RPMI7951 (cell line): ENCODE measurements at places on chromosomes 11 and 22. TPM values are rescaled to one million over a fixed set of nuclear protein-coding genes. Genes with fewer than 3 reads are reported as not detected.

GNAZ gene
- 1.4 and 2.2 TPM in 2 replicates for total RNA-seq

OR5AP2 gene
- not detected in 2 replicates for total RNA-seq

SYT9 gene
- total RNA-seq, result not detected in 2 replicates

SERPING1 gene
- 0.10 and 0.48 TPM in 2 replicates for total RNA-seq

CABP7 gene
- not detected in 2 replicates for total RNA-seq

RHOG gene
- 26.3 and 27.8 TPM in 2 replicates for total RNA-seq
